Mesenchymal stem cell (in vitro differentiated cells and primary cell): ENCODE measurements at places on chromosomes 13 and 19.
A peak's percentile ranks its signal among the peaks of the same experiment; 100 is the strongest.

DNA sequence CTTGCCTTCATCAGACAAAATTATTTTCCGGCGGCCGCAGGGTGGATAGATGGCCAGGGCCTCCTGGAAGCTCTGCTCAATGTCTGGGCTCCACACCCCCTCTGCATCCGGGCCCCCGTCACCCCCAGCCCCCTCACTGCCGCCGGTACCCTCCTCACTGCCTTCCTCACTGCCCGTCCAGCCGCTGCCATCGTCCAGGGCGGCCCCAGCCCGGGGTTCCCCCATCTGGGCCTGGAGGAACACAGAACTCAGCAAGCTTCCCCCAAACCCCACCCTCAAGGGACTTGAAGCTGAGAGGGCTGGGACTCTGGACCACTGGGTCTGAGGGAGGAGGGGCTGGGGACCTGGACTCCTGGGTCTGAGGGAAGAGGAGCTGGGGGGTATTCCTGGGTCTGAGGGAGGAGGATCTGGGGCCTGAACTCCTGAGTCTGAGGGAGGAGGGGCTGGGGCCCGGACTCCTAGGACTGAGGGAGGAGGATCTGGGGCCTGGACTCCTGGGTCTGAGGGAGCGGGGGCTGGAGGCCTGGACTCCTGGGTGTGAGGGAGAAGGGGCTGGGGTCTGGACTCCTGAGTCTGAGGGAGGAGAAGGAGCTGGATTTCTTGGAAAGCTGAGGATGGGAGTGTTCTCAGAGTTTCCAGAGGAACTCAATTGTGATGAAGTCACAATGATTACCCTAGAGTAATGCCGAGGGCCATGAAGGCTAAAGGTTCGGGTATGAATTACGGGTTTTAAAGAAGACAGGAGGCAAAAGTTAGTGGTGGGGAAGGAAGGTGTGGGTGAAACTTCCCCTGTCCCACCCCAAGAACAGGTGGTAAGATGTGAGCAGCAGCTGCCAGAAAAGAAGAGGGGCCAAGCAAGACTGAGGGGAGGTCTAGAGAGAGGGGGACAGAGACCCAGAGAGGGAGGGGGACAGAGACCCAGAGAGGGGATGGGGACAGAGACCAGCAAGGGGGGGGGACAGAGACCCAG, 2.1 kb downstream of the TEAD2 start:
- peak; percentile 13 for DNase-seq

GRCh38 chr13:42968906-42969305, 23.1 kb downstream of the EPSTI1 start:
- no peak for DNase-seq

GRCh38 chr13:78460176-78460575, 143.2 kb downstream of the POU4F1 start:
- no peak for DNase-seq

DNA sequence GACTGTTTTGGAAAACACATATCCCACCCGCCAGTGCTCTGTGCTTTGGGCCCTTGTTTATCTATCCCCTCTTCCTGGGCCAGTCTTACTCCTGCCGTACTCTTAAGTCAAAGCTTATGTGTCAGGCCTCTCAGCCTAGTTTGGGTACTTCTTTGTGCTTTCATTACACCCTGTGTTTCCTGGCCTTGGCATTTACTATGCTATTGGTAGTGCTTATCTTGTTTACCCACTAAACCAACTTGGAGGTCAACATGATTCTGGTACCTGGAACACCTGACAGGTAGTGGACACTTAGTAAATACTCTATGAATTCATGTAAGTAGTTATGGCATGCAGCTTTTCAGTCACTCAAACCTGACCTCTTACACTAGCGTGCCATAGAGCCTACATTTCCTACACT, 2.4 kb downstream of the POLR1D start:
- DNase-seq = no peak

DNA sequence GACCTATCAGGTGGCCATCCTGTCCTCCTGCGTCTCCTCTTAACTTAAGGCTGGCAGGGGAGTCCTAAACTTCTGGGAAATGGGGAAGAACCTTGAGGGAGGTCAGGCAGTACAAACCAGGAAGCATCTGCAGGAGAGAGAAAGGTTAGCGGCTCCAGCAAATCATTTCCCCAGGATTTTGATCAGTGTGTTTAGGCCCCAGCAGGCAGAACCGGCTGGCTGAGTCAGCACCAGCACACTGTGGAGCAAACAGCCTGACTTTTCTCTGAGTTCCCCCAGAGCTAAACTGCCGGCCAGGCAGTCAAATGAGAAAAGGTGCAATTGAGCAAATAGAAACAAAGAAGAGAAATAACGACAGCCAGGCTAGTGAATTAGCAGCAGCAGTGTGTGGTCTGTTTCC, 46.7 kb upstream of the MEDAG start:
- peak; percentile 65 for DNase-seq

- no peak for DNase-seq
These were observed 65.7 kb downstream of the PAN3 start for GRCh38 chr13:28204043-28204442.

GRCh38 chr13:40490086-40490758, 176.2 kb downstream of the FOXO1 start:
- DNase-seq = no peak

DNA sequence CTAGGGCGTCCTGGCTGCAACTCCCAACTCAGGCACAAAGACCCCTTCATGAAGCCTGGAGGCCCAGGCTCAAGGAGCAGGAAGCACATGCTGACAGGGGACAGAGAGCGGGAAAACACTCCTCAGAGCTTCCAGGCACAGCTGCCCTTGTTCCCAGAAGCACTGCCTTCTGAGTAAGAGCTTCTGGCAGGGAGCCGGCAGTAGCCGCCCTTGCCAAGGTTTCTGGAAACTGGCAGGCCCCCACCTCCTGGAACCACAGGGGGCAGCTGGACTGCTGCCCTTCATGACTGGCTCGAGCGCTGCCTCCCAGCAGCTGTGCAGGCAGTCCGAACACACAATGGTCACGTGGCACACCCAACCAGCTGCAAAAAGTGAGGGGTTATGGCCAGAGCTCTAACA, 33.6 kb upstream of the EPHX3 start:
- DNase-seq = no peak

GRCh38 chr13:80361883-80362327, 21.0 kb upstream of the SPRY2 start:
- peak; percentile 6 for DNase-seq

- no peak for DNase-seq
These were observed 233.7 kb downstream of the COG6 start for GRCh38 chr13:39888865-39889810.

DNA sequence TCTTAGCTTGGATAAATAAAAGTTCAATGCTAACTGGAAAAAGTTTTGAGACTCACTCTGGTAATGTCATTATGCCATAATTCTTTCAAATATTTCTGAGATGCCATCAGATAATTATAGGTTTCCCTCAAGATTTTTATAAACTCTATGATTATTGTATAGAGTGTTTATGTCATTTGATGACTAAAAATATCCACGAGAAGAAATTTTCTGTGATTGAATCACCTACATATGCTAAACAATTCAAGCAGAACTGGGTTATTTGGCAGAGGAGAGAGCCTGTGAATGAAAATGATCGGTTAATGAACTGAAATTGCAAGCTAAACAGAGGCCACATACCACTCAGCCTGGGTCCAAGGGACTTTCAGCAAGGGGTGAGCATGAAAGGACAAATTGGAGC, 92.6 kb upstream of the TSC22D1 start:
- peak; percentile 50 for DNase-seq

- no peak for DNase-seq
These were observed 5.6 kb upstream of the KLK13 start for GRCh38 chr19:51070334-51071094.

- no peak for DNase-seq
These were observed 4.0 kb upstream of the TSPAN16 start for GRCh38 chr19:11291991-11292390.
